PC-9 (cell line): ENCODE measurements at places on chromosomes 1 and 21.
A peak's percentile ranks its signal among the peaks of the same experiment; 100 is the strongest.

DNA sequence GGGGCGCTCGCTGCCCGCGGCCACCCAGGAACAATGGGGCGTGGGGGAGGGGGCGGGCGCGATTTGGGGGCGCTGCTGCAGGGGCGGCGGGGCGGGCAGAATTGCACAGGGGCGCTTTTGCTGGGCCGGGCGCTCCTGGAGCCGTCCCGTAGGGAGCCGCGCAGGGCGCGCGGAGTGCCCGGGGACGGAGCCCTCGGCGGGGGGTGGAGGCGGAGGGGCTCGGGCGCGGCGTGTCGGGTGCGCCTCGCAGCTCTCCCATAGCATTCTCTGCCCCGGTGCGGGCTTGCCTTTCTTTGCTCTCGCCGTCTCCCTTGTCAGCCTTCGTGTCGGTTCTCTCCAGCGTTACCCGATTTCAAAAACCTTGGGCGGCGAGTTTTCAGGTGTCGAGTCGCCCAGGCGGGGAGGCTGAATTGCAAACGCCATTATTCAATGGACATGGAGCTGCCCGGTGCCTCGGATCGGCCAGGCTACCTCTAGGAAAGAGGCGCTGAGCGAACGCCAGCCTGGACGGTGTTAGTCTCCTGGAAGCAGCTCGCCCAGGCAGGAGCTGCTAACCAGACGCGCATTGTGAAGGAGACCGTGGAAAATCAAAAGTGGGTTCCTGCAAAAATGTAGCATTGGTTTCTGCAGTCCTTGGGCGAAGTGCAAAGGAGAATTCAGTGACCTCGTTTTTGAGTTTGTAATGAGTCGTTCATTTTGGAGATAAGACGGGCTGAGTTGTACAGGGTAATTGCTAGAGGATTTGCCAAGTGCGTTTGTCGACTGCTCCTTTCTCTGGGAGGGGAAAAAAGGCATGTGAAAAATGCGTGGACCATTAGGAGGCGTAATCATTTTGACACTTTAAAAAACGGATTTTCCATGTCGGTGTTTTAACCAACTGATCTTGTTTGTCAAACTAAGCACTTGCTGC is 626 bp downstream of the CXADR start:
- DNase-seq = peak; percentile 36

DNA sequence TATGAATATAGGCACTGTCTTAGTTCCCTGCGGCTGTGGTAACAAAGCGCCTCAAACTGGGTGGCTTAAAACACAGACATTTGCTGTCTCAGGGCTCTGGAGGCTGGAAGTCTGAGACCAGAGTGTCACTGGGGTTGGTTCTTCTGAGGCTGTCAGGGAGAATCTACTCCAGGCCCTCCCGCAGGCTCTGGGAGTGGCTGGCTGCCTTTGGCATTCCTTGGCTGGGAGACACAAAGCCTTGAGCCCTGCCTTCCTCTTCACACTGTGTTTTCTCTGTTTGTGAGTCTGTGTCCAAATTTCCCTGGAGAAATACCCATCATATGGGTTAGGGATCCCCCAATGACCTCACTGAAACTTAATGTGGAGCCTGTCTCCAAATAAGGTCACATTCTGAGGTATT is 38.5 kb downstream of the B3GALT5 start:
- DNase-seq = no peak

GRCh38 chr1:156765666-156766065 is 1.7 kb upstream of the PRCC start:
- no peak for DNase-seq

DNA sequence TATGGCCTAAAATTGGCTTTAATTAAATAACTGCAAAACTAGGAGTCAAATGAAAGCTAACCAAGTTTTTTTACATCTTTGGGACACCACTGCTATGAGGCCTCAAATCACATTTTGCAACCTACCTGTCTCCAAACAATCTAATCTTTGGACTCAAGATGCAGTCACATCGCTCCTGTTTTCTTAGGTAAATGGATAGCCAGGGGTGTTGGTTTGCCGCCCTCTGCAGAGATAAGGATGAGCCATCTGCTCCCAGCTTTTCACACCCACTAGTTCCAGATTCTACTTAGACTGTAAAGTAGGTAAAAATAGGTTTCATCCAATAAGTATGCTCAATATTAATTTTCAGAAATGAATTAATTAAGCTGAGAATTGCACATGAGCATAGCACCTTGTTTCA is 456.5 kb downstream of the KIF26B start:
- DNase-seq = no peak

DNA sequence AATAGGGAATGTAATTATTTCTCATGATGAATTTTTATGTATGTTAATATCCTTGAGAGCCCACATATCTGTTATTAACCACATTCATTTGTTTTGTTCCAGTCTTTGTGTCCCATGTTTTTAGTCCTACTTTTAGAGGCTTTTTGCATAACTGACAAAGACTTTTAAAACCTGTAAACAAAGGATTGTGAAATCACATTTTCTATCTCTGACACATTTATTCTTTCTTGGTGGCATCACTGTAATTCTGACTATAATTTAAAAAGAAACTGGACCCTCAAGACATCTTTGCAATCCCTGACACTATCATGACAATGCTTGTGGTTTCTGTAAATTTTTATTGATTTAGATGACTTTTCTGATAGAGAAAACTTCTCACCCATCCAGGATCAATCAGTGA is 313.1 kb downstream of the SIPA1L2 start:
- no peak for DNase-seq

GRCh38 chr21:34726627-34727337 is 58.0 kb downstream of the CLIC6 start:
- no peak for DNase-seq

DNA sequence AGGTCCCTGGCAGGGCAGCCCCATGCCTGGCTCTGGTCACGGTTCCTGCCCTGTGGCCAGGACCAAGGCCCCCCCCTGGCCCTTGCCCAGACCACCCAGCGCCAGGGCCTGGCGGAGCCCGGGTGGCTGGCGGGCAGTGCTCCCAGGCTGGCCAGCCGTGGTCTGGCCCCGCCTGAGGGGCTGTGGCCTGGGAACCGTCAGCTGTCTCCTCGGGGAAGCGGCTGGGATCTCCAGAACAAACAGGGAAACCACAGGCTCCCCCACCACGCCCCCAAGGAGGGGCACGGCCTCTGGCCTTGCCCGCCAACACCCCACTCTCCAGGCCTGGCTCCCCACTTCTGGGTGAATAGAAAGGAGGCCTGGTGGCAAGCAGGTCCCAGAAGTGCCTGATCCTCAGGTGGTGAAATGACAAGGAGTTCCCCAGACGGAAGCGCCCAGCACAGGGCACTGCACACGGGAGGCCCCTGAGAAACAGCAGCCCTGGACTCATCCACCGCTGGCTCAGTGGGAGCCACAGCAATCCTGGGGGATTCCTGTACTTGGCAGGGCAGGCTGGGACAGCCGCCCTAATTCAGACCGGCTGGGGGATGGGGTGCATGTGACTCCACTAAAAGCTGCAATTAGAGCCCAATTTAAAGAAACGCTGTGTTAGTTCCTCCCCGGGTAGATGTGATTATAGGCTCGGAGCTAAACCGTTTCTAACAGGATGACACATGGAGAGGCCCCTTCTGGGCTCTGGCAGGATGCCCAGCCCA is 78.9 kb downstream of the RAP1GAP start:
- no peak for DNase-seq

GRCh38 chr1:221274373-221274772 is 395.1 kb downstream of the HLX start:
- DNase-seq = no peak

- peak; percentile 52 for DNase-seq
Observed at GRCh38 chr21:45001134-45002095, 61.6 kb downstream of the SLX9 start.

- no peak for DNase-seq
Observed at GRCh38 chr1:47991673-47992072, 5.5 kb downstream of the TRABD2B start.

DNA sequence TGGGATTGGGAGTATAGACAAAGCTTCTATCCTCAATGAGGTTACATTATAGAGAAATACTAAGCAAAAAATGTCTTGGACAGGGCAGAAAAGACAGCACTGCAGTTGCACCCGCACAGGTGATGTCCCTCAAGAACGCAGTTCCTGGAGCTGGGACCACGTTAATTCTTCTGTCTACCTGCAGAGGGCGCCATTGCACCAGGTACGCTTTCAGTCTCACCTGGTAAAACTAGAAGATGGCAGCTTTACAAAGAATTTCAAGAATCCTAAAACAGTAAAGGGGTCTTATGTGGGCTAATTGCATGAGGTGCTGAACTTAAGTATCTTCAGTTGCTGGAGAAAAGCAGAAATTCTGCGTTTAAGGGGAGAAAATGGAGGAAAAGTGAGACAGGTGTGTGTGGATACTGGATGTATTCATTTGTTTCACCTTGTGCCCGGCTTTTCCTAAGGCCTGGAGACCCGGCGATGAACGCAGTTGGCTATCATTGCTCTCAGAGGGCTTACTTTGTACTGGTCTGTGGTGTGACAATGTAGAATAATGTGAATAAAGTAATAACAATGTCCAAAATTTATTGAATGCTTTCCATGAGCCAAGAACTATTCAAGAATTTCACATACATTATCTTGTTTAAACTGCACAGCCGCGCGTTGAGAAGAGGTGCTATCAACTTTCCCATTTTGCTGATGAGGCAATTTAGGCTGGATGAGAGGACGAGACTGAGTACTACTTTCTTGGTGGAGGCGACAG is 276.3 kb upstream of the GREM2 start:
- no peak for DNase-seq

GRCh38 chr1:41557751-41558455 is 73.4 kb upstream of the EDN2 start:
- DNase-seq = no peak

GRCh38 chr1:39795651-39796050 is 7.0 kb upstream of the BMP8B start:
- no peak for DNase-seq

DNA sequence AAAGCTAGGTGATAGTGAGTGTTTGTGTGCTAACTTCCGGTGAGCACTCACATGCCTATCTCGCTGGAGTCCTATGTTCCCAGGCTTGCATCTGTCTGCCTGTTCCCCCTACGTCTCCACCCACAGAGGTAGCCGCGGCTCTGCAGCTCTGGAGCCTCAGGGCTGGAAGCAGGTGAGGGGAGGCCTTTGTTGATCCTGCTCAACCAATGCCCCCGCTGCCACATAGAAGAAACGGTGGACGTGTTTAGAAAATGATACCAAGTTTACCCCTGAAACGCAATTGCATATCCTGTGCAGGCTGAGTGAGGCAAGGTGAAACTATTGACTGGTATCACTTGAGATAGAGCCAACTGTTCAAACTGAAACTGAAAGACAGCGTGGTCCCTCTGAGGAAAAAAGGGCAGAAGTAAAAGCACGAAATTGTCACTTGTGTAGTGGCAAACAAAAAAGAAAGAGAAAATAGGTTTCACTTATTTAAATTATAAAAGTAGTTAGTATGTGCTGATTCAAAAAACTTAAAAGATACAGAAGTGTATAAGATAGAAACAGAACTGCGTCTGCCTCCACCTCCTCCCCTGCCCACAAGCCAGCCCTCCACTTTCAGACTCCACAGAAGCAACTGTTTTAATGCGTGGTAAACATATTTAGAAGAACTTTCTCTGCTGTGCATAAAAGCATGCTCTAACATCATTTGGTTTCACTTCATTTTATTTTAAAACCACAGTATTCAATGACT is 38.6 kb upstream of the ETS2 start:
- DNase-seq = peak; percentile 63
